ENCODE measurements at places on chromosomes 2 and 18.

- DNase-seq: no peak
Observed at GRCh38 chr2:211994806-211995205, 543.8 kb downstream of the ERBB4 start.

DNA sequence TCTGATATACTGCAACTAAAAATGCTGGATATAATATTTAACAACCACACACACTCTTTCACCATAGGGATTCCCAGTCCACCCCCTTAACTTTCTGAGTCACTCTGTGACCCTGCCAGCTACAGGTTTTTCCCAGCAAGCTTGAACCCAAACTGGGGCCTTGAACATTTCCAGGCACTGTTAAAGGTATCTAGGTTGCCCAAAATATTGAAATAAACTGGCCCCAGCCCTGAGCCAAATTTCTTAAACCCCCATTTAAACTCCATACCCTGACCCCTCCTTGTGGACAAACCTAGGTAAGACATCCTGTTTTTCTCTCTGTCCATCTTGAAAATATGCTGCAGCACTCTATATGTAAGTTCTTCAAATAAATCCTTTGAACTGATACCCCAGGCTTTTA is 19.7 kb upstream of the DCTN1 start:
- DNase-seq: peak; percentile 52

DNA sequence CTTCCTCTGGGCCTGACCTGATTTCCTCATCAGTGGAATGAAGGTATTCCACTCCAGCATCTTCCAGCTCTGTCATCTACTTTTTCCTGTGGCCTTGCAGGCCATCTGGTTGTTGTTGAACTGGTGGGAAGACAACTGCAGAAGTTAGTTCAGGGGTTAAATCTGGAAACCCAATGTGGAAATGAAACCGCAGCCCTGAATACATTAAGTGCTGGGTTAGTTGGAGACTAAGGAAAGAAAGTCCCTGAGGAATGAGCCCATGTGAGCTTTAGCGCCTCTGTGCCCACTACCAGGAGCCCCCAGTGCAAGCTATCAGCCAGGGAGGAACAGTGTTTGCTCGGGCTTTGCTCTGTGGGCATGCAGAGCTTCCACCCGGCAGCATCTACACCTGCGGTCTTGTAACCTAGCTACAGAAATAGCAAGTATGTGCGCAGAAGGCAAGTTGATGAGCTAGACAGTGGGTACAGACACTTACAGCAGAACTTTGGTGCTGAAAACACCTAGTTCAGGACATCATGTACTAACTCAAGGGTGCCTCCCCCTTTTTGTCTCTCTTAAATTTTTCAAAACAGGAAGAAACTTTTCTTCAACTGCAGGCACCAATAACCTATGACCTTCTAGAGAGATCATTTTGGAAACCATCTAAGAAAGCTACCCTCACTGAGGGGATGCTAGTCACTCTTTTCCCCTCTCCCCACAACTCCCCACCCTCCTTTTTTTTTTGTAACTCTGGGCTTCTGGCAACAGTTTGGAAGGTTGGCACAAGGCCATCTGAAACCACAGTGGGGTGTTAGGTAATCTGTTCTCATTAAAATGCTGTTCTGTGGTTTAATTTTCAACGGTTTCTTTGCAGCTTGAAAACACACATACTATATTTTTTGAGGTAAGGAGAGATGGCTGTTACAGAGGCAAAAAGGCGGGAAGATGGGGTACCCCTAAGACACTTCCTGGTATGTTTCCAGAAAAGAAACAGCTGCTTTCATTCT is 18.3 kb upstream of the CXCR4 start:
- DNase-seq: peak; percentile 76

DNA sequence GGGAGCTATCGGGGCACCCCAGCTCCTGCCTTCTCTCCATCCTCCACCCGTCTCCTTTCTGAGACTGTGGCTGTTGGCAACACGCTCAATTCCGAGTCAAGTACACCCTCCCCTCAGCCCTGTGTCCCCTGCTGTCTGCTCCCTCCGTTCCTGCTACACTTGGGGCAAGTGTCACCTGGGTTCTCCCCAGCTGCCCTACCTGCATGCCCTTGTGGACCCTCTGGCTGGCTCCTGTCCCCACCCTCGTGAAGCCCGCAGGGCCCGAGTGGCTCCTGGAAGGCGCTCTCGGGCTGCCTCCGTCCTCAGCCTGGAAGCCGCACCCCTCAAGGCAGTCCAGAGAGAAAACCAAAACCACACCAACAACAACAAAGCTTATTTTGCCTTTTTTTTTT is 33.9 kb downstream of the PDIA6 start:
- DNase-seq: no peak

DNA sequence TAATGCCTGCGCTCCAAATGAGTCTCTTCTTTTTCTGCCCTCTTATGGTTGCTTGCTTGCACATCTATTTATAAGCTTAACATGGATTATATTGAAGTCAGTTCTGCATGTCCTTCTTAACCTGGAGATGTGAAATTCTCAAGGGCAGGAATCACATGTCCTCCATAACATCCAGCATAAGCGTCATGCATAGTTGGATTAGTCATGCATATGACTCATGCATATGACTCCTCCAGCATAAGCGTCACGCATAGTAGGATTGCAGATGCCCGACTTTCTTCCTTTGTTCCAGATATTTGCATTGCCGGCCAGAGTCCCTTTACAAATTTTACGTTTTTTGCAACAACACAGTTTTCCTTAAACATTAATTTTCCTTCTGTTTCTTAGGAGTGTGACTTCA is 308.6 kb downstream of the TGIF1 start:
- no peak for DNase-seq

DNA sequence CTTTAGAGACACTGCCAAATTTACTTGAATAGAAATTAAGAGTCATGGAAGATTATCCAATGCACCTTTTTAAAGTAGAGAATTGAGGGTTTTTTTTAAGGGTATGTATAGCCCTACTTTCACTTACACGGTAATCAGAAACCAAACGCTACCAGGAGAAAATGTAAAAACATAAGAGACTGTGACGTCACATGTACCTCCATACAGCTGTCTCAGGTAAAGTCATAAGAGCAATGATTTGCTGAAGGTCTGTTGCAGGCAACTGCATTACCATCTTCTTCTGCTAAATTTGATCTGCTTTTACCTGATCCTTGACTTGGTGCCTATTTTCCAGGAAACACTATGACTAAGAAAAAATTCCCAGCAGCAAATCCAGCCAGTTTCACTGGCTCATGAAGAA is 478.5 kb upstream of the DDX18 start:
- DNase-seq: no peak

- no peak for DNase-seq
Observed at GRCh38 chr2:212294816-212295215, 243.8 kb downstream of the ERBB4 start.

- DNase-seq: no peak
Observed at GRCh38 chr2:131092458-131093005, 728 bp downstream of the FAM168B start.

DNA sequence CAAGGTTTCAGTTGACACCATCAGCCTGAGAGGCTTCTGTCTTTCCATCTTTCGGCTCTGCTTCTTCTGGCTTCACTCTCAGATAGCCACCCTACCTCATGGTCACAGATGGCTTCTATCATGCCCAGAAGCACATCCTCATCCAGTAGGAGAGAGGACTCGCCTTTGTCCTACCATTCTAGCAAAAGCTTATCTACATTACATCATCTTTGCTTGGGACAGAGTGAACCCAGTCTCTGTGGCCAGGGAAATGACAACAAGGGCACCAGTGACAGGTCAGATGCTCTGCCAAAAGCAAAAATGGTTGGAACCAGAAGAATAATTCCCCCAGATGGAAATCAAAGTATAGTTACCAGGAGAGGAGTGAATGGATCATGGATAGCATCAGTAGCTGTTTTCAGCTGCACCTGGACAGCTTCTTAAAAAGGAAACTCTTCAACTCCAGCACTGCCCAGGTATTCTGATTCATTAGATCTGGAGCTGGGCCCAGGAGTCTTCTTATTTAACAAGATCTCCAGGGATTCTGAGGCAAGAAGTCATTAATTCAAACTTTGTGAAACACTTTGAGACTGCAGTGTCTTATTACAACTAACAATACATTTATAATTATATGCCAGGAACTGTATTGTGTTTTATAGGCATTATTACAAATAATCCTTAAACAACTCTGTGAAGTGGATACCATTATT is 257.7 kb upstream of the UBE2E3 start:
- no peak for DNase-seq

DNA sequence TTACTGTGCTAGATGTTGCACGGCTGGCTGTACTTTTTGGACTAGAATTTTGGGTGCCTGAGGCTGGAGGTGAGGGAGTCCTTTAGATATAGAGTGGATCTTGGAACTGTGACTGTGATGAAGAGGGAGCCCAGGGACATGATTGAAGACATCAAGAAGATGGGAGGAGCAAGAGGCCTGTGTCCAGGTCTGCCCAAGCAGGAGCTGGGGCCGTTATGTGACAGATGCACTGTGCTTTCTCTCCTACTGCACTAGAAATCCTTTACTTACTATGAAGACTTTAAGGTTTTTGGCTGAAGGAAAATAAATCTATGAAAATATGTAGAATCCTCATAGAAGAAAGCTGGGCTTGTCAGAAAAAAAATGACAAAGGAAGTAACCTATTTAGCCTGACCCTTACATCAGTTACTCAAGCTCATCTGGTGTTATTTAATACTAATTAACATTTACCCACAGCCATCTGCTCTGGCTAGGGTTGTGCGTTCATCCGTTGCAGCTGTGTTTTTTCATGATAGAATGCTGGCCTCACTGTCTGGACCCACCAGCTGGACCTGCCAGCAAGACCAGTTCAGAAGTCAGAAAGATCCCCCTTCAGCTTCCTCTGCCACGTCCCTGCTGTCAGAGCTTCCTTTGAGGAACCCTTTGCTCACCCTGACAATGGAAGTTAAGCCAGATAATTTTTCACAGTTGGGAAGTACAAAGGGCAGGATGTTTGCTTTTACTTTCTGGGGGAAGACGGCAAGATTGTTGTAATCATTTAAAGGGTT is 16.7 kb downstream of the TSN start:
- DNase-seq: no peak

DNA sequence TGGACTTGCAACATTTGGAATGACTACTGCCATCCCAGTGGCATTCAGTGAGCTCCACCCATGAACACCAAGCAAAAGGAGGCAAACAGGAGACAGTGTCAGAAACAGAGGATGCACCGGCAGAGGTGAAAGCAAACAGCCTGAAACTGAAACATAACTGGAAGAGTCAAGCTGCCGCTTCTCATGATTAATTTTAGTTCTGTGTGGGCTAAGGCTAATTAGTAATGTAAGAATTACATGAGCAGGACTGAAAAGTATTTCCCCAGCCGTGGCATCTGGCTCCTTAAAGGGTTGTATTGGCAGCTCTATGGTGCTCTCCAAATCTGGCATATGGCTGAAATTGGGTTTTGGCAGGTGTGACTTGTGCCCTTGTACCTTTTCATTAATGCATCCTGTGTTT is 1108.1 kb downstream of the TSN start:
- DNase-seq: no peak

DNA sequence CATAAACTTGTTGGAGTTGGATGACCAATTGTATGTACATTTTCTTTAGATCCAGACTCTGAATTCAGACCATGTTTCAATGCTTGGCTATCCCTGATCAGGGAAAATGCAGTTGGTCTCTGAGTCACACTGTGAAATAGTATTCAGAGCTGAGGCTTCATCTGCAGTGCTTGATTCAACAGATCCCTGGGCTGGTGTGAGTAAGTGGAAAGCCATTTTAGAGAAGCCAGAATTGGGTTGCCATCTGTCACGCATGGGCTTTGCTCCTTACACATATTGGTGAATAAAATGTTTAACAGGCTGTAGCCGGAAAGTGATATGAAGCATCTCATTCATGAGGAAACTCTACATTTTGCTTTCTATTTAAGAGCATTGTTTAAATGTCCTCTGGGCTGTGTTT is 50.0 kb upstream of the ACYP2 start:
- DNase-seq: no peak

GRCh38 chr2:7826656-7827055 is 855.2 kb upstream of the ID2 start:
- DNase-seq: no peak

DNA sequence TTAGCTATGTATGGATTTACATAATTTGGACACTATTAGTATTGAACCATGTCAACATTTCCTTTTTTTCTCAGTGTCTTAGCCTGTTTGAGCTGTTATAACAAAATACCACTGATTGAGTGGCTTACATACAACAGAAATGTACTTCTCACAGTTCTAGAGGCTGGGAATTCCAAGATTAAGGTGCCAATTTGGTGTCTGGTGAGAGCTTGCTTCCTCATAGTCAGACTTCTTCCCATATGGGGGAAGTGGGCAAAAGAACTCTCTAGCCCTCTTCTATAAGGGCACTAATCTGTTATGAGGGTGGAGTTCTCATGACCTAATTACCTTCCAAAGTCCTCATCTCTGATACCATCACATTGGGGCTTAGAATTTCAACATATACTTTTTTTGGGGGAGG is 12.6 kb downstream of the ZNF804A start:
- no peak for DNase-seq

DNA sequence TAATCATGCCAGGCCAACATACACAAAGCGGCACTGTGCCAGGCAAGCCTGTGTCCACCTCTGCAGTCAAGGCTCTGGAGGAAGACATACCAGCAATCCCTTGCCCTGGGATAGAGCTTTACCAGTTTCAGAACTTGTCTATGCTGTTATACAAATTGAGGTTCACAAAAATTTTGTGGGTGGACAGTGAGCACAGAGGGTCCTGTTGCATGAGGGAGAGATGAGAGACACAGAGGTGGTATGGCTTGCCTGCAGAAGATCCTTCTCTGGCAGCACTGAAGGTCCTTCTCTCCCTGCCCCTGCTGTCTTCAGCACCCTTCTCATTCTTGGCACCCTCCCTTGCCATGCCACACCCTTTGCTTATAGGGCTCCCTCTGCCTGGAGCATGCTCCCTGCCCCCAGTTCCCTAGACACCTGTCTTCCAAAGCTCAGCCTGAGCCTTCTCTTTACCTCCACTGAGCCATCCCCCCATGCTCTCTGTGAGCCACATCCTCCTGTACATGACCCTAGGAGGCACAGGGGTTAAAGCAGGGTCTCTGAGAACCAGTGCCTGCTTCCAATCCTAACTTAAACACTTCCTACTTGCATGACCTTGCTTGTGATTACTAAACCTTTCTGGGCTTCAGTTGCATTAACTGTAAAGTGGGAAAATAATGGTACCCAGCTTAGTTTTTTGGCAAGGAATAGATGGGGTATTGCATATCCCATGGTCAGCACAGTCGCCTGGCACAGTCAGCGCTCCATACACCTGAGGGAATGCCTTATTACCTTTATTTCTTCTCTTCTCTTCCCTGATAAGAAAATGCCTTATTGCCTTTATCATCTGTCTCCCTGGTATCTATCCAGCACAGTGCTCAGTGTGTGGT is 857 bp downstream of the FABP1 start:
- DNase-seq: no peak

Data from germinal center (tissue), 1 donor.